ENCODE measurements at places on chromosomes 13 and 19.

DNA sequence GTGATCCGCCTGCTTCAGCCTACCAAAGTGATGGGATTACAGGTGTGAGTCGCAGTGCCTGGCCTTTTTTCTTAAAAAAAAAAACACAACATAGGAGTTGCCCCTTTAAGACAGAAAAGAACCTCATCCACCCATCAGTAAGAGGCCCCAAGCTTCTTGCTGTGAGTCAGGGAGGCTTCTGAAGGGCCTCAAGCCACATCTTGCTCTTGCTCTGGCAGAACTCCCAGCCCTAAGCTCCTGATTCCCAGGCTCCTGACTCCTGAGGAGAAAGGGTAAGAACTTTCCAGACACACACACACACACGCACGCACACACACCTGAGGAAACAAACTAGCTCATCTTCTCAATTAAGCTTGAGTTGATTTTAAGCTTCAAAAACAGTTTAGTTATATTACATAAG lies 6.9 kb downstream of the ETFB start:
- DNase-seq = no peak

- no peak for DNase-seq
Observed at GRCh38 chr19:5711025-5711424, 8.9 kb downstream of the LONP1 start.

GRCh38 chr13:48222358-48223301 lies 10.4 kb upstream of the ITM2B start:
- no peak for DNase-seq

GRCh38 chr13:112245179-112245724 lies 130.9 kb upstream of the SPACA7 start:
- no peak for DNase-seq

DNA sequence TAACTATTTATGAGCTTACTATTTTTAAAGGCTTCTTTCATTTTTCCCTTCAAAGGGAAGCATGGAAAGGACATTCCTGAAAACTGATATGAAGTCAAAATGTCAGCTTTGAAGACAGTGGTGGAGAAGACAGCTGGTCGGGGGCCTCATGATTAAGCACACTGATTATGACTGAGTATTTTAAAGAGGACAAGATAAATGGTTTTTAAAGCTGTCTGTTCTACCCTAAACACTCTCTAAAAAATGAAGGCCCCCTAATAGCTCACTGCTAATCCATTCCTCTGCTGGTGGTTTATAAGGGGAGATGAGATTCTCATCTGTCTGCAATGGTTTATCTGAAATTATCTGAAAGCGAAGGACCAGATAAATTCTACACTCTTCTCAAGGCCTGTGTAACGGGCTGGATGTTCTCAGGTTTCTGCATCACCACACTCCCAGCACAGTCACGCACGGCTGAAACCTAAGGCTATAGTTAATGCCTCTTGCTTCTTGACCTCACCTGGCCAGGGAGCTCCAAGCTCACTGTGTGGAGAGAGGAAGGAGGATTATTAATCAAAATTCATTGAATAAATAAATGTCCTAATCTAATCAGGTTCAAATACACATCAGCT lies 86.9 kb upstream of the DOCK9 start:
- DNase-seq = no peak

- no peak for DNase-seq
Observed at GRCh38 chr19:5336195-5336965, 4.2 kb downstream of the PTPRS start.

DNA sequence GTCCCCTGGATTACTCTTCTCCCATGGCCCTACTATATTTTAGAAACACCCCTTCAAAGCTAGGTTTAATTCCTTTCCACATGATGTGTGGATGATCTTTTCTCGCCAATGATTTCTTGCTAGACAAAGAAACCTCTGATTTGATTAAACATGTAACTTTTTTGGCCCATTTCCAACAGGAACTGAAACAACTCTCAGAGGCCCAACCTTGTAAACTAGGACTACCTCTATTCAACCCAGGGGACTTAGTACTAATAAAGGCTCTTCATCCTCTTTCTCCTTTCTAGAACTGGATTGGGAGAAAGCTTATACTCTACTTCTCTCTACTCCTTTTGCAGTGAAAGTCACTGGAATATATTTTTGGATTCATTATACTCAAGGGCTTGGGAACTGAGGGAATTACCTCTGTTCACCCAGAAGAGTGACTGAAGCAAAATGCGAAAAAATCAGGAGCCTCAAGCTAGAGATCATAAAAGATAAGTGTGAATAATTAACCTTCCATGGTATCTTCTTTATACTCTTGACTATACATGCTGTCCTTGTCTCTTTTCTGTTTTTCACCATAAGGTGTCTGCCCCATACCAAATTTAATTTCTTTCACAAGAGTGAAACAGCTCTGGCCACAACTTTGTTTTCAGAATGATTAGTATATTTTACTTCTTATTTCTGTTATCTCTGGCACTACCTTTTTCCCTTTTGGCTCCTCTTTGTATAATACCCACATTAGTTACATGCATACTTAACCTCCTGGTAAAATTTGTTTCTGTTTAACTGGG lies 977.6 kb downstream of the SLITRK5 start:
- DNase-seq = no peak

- no peak for DNase-seq
Observed at GRCh38 chr13:71149498-71150363, 717.3 kb downstream of the DACH1 start.

GRCh38 chr19:17405250-17406045 lies at the start of gene BST2:
Gene BST2 (minus strand): TSS chr19:17405630. CDS start chr19:17405575, 55 bp downstream.
- DNase-seq = no peak

DNA sequence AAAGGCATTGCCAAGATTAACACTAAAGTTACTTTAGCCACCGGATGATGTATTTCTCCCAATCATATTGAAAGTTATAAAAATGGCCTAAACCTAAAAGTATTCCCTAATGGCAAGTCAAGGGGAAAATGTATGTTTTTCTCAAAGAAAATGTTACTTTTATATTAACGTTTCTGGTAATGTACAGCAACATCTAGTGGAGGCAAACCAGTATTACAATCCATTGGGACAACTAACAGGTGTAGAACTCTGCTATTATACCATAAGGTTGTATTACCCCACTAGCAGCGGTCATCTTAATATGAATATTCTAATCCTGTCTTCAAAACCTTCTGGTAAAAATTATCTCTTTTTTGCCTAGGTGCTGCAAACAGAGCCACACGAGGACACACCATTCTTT lies 69.2 kb downstream of the ZNF100 start:
- DNase-seq = no peak

DNA sequence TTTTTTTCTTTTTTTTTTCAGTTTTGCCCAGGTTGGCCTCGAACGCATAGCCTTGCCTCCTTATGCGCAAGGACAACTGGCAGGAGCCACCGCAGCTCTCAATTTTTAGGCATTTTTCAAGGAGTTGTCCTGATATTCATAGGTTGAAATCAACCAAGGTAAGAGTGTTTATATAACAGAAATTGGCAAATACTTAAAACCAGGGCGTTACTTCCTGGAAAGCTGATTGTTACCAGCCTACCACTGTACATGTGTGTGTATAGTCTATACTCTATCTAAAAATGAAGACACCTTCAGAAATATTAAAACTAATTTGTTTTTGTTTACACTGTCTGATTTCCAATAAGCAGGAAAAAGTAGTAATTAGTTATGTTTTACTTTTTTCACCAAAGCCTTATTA lies 39.2 kb downstream of the GPC6 start:
- DNase-seq = no peak

- DNase-seq = no peak
Observed at GRCh38 chr19:21317821-21318220, 11.4 kb downstream of the ZNF708 start.

- DNase-seq = no peak
Observed at GRCh38 chr19:52742516-52742915, 7.7 kb upstream of the ZNF611 start.

DNA sequence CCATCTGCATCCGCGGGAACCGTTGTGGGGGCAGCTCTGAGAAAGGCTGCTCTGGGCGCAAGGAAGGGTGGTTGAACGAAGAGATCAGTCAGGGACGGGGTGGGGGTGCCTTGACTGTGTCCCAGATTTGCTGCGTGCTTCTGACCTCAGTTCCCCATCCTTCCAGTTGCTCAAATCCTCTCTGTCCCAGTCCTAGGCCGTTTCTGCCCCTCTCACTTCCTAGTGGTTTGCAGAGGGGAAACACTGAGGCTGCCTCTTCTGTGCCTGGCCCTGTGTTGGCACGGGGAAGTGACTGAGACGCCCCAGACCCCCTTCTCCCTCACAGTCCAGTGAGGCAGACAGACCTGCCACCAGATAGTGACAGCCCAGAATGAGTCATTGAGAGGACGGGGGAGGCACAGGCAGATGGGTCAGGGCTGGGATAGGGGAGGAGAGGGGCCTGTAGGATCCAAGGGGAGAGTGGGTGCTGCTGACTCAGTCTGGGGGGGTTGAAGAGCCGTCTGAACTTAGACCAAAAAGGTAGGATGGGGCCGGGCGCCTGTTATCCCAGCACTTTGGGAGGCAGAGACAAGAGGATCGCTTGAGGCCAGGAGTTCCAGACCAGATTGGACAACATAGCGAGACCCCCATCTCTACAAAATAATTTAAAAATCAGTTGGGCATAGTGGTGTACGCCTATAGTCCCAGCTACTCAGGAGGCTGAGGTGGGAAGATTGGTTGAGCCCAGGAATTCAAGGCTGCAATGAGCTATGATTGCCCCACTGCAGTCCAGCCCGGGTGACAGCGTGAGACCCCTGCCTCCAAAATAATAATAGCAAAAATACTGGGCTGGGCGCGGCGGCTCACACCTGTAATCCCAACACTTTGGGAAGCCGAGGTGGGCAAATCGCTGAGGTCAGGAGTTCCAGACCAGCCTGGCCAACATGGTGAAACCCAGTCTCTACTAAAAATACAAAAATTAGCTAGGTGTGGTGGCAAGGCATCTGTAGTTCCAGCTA lies 26.5 kb downstream of the NUMBL start:
- DNase-seq = no peak

DNA sequence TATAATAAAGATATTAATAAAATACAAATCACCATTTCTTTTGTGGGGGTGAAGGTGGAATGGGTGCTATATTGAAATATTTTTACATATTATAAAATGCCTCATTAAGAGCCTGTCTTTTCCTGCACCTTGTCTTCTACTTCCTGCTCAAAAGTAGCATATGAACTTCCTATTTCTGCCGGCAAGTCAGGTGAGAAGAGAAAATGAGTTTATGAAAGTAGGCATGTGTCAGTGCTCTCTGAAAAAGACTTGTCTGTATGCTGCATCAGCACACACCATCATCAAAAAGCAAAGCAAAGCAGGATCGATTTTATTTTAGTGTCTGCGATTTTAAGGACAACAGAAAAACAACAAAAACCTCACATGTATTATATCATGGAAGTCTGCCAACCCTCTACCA lies 114.2 kb downstream of the RAP2A start:
- no peak for DNase-seq

- DNase-seq = no peak
Observed at GRCh38 chr19:33470686-33471085, 50.9 kb downstream of the PEPD start.

GRCh38 chr13:58429917-58430316 lies 798.4 kb downstream of the PCDH17 start:
- no peak for DNase-seq

DNA sequence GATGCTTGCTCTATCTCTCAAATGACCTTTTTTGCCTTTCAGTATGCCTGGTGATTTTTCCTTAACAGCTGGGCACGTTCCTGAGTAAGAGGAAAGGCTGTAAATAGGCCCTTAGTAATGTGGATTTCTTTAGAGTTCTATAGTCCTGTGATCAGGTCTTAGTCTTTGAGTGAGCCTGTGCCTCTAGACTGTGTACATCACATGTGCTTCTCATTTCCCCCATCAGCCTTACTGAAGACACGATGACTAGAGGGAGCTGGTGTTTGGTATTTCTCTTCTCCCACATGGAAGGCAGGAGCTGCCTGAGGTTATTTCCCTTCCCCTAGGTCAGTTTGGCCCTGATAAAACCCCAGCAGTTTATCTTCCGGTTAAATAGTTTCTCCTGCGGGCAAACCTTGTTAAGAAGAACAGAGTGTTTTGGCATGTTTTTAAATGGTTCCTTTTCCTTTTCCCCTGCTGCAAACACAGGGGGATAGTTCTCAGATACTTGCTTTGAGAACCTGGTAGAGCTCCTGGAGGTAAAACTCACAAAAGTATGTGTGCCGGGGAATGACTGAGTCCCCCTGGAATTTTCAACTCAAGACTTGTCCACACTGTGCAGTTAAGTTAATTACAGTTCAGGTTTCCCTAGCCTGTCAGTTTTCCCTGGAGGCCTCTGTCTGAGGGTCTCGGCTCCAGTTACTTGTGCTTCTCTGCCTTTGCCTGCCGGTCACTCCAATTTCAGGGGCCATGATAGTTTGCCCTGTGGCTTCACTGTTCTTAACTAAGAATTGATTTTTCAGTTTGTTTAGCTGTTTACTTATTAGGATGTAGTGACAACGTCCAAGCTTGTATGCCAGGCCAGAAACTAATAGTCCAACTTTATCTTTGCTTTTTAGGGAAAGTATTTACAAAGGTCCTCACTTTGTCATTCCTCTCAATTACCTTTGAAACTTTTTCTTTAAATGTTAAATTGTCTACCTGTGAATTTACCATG lies 94.4 kb downstream of the URI1 start:
- DNase-seq = no peak

DNA sequence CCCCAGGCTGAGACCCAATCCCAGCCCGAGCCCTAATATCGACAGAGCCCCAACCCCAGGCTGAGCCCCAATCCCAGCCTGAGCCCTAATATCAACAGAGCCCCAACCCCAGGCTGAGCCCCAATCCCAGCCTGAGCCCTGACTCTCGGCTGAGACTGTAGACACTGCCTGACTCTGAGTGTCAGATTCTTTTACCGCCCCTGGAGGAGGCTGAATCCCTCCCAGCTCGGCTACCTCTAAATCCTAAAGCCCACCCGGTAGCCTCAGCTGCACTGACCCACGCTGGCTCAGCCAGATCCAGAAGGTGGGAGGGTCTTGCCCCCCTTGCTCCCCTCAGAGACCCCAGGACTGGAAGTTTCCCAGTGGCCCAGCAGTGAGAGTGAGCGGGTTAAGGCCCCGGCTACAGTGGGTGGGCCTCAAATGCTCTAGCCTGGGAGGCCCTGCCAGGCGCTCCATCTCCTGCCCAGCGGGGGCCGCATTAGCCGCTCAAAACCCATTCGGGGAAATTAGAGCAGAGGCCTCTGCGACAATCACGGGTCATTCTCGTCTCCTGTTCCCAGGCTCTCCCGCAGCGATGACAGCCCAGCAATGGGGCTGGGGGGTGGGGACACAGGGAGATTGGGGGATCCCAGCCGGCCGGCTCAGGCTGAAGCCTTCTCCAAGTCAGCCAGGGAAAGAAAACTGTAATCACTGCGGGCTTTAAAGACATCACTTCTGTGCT lies 43.8 kb downstream of the ZNRF4 start:
- DNase-seq = no peak

DNA sequence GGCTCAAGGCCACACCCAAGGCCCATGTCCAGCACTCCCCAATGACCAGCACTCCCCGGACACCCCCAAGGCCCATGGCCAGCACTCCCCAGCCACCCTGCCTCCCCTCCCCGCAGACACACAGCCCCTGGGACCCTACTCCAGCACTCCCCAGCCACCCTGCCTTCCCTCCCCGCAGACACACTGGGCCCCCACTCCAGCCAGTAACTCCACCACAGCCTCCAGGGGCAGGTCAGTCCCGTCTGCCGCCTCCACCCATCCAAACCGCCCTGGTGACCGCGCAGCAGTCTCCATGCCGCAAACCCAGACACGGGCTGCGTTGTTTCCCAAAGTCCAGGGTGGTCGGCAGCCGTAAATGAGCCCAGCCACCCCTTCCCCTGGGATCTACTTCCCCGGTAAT lies 70.7 kb downstream of the SPACA7 start:
- no peak for DNase-seq

GRCh38 chr19:33490041-33490451 lies 31.5 kb downstream of the PEPD start:
- DNase-seq = no peak

Data from activated T-cell treated with anti-CD3 and anti-CD28 coated beads for 24 hours (primary cell).